ENCODE measurements at places on chromosomes 3 and 15. TPM values are rescaled to one million over a fixed set of nuclear protein-coding genes. Genes with fewer than 3 reads are reported as not detected.

CPLX3 gene
- polyA plus RNA-seq, result not detected

DNA sequence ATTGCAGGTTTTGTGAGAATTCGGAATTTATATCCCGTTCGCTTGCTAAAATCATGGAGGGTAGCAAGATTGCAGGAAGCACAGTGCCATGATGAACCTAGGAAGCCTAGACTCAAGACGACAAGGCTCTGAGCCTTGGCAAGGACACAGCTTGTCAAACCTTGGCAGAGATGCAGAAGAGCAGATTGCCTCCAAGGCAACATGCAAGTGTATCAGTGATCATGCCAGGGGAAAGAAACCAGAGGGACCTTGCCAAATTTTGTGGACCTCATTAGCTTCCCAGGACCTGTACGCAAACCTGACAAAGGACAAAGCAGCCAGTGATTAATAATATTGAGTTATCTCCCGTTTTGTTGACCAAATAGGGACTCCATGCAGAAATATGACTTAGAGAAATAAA lies 159.7 kb downstream of the GOLIM4 start:
- no peak for DNase-seq

GRCh38 chr15:80140909-80141308 lies 11.9 kb upstream of the FAH start:
- no peak for DNase-seq

DNA sequence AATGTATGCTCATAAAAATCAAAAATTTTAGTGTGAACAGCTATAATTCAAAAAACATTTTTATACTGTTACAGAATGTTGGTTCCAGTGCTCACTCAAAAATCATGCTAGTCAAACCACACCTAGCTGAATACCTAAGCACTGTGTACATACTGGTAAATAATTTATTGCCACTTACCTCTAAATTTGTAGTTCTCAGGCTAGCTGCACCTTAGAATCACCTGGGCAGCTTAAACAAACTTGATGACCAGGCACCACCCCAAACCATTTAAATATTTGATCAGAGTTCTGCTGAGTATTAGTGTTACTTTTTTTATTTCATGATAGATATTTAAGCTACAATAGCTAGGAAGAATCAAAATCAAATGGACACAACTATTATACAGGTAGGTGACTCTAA lies 32.3 kb upstream of the TMCO5A start:
- DNase-seq, result no peak

GRCh38 chr3:129402616-129403015 lies 25.8 kb downstream of the EFCAB12 start:
- DNase-seq, result no peak
